Stimulated activated CD4-positive, alpha-beta T cell treated with anti-CD3 and anti-CD28 coated beads, Interleukin-1b, Interleukin-23, amount 100 ng/mL, for 24 hours (primary cell): ENCODE measurements at places on chromosomes 7 and 10.

GRCh38 chr7:16428672-16429071, 7.3 kb upstream of the CRPPA start:
- no peak for DNase-seq

- DNase-seq = no peak
These were observed 165.0 kb upstream of the TBX20 start for GRCh38 chr7:35418716-35419390.

DNA sequence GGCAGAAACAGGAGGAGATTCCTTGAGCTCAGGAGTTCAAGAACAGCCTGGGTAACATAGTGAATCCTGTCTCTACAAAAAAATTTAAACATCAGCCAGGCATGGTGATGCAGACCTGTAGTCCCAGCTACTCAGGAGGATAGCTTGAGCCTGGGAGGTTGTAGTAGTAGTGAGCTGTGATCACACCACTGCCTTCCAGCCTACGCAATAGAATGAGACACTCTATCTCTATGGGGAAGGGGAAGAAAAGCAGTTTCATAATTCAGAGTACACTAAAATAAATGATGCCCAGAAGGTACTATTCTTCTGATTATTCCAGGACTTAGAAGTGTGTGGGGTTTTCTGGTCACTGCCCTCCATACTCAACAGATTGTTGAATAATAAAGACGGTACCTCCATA, 177.3 kb downstream of the KMT2E start:
- no peak for DNase-seq

GRCh38 chr7:136009488-136010079, 32.4 kb upstream of the MTPN start:
- DNase-seq = no peak

- no peak for DNase-seq
These were observed 41.6 kb downstream of the SEMA3A start for GRCh38 chr7:84152995-84153394.

GRCh38 chr7:5450549-5451327, 27.1 kb upstream of the TNRC18 start:
- DNase-seq = no peak
